Fibroblast of skin of right biceps (primary cell): ENCODE measurements at places on chromosomes 13 and 19.

DNA sequence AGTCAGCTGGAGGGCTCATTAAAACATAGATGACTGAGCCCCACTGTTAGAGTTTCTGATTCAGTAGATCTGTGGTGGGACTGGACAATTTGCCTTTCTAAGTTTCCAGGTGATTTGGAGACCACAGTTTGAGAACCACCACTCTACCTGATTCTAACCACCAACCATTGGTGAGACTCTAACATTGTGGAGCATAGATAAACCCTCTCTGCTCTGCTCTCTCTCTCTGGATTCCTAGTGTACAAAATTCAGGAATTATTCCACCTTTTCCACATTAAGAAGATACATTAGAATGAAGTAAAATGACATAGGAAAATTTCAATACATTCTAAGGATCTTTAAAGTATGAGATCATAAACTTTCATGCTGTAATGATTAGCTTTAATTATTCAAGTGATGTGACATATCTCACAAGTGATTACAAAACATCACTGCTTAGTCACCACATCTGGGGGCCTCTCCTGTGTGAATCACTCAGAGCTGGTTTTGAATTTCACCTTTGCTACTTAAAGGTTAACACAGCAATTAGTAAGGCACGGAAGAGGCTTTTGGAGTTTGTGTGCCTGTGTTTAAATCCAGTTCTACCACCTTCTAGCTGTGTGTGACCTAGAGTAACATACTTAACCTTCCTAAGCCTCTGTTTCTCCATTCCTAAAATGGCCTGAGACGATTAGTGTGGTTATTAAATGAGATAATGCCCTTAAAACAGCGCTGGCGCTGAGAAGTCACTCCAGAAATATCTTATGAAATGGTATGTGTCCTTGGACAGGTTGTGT, 78.5 kb upstream of the NBEA start:
- peak; percentile 91 for DNase-seq

DNA sequence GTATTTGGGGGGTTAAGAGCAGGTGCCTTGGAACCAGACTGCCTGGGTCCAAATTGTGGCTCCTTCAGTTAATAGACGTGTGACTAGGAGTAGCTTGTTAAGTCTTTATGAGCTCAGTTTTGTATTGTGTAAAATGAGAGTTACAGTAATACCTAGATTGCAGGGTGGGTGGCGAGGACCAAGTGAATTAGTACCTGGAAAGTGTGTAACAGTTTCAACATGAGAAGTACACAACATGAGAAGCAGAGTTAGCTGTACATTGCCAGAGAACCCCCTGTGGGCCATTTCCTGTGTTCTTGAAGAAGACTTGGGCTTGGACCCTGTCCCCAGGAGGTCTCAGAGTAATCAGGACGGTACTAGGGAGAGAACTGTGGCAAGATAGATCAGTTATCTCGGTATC, 36.8 kb downstream of the PPP2R1A start:
- DNase-seq, result no peak

- no peak for DNase-seq
Observed at GRCh38 chr13:49995625-49996101, 1.2 kb upstream of the TRIM13 start.

DNA sequence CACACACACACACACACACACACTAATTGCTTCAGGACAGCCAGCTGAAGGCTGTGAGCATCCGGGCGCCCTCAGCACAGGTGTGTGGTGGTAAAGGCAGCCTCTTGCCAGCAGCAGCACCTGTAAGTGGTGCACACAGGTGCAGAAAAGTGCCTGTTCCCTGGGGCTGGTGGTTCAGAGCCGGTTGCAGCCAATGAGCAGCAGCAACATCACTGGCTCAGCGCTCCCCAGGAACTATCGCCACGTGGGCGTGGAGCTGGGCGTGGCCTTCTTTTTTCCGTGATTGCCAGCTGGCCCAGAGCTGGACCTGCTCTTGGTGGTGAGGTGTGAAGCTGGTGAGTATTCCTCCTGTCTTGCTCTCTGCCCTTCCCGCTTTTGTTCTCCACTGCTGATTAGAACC, at the start of gene NLRP5:
TSS of gene NLRP5 (plus strand) at position 289 of the 400 bp plus-strand sequence.
- DNase-seq, result no peak

GRCh38 chr19:49684983-49685553, 4.3 kb upstream of the ADM5 start:
- DNase-seq, result no peak

DNA sequence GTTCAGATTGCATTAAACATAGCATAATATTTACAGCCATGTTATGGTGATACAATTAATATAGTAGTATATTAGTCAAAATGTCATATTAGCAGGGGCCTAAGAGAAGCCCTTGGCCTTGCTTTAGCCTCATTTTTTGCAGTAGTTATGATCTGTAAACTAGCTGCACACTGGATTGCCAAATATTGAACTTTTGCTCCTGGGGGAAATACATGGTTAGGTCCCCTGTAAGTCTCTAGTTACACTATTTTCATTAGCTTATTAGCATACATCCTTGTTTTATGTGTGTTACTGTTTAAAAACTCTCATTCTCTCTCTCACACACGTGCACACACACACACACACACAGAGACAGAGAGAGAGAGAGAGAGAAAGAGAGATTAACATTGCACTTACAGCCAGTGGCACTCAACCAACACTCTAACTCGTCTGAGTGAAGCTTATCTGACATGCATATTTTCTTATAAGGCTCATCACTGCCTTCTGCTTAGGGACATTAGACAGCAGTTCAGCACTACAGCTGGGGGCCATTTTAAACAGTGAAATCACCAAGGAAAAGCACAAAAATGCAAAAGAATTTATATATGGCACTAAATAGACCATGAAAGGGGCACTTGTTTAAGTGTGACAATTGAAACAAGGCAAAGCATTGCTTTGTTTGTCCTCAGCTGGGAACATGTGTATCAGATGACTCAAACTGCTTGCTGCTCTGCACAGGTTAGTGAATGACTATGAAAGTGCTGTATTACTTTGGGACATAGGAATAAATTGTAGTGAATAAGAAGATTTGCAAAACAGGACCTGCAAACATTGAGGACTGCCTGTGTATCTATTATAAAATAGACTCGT, 278.7 kb downstream of the GPC6 start:
- DNase-seq, result peak; percentile 58

- DNase-seq, result no peak
Observed at GRCh38 chr19:34644991-34645461, 31.9 kb downstream of the SCGB2B2 start.

- DNase-seq, result no peak
Observed at GRCh38 chr19:49767381-49767780, 580 bp downstream of the AP2A1 start.

DNA sequence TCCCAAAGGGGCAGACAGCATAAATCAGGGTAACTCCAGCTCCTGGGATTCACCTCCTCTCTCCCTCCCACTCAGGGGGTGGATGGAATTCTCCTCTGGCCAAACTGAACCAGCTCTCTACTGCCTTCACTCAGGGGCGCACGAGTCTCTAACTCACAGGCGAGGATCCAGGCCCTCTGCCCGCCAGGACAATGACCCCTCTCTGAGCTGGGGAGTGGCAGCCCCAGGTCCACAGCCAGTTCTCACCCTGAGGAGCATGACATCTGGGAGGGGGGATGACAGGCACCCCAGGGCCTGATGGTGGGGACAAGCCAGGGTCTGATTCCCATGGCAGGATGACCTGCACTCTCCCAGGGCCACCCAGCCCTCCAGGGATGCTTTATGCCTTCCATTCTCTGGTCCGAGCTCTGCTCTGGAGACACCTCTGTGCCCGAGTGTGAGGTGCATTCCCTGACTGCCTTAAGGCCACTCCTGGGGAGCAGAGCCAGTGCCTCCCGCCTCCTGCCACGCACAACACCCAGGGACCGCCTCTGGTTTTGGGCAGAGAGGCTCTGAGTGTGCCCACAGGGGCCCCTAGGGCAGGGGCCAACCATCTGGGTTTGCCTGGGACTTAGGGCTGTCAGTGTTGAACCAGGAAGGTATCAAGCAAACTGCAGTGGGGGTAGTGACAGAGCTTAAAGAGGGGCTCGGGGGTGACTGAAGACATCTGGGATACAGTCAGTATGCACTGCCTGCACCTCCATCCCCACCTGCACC, 66.2 kb downstream of the GNG7 start:
- no peak for DNase-seq

- peak; percentile 83 for DNase-seq
Observed at GRCh38 chr19:17830567-17831418, 9.5 kb upstream of the INSL3 start.

- peak; percentile 52 for DNase-seq
Observed at GRCh38 chr13:42762251-42762650, 19.1 kb upstream of the FAM216B start.

DNA sequence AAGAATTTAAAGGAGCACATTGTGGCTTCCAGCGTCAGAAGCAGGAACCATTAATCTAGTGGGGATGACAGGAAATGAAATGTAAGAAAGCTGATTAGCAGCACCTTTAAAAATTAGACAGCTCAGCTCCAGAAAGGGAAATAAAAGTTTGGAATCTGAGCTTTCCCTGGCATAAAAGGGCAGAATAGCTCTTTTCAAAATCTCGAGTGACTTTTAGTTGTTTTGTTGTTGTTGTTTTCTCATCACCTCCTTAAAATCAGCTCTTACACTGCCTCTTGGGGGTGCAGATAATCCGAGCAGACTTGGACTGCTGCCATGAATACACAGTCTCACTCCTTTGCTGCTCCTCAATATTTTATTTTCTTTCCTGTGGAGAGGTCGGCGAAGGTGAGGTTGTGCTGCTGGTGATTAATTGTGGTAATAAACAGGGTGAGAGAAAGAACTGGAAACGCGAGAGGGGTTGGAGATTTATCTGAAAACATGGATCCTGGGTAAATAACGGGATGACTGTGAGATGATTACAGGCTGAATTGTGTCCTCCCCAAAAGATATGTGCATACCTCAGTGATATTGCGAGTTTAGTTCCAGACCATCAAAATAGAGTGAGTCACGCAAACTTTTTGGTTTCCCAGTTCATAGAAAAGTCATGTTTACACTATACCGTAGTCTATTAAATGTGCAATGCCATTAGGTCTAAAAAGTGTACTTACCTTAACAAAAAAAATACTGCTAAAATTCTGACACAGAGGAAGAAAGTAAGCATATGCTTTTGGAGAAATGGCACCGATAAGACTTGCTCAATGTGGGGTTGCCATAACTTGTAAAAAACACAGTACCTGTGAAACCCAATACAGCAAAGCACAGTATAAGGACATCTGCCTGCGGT, 787.7 kb downstream of the UQCRFS1 start:
- peak; percentile 66 for DNase-seq

- no peak for DNase-seq
Observed at GRCh38 chr13:76928456-76928855, 19.9 kb upstream of the ACOD1 start.
